GM12891 (cell line): ENCODE measurements at places on chromosomes 7 and 10.
A peak's percentile ranks its signal among the peaks of the same experiment; 100 is the strongest.

- DNase-seq: no peak
Observed at GRCh38 chr10:108090476-108091215, 926.1 kb upstream of the SORCS1 start.

- no peak for DNase-seq
Observed at GRCh38 chr10:8273749-8274148, 219.3 kb downstream of the GATA3 start.

- no peak for DNase-seq
Observed at GRCh38 chr7:134939136-134939535, 47.2 kb upstream of the AGBL3 start.

DNA sequence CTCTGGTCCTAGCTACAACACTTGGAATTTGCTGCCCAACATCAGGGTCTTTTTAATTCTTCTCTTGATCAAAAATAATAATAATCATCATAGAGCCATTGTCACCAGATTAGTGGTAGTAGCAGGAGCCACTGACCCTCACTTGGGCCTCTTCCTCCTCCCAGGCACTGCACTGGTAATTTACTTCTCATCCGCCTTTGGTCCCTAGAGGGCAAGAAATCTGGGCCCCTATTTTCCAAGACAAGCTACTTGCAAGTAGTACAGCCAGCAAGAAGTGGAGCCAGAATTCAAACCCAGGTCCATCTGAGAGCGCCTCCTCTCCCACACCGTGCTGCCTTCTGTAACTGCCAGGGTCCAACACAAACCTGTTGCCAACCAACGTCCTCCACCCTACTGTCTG lies 121.2 kb downstream of the SPDYE5 start:
- no peak for DNase-seq

DNA sequence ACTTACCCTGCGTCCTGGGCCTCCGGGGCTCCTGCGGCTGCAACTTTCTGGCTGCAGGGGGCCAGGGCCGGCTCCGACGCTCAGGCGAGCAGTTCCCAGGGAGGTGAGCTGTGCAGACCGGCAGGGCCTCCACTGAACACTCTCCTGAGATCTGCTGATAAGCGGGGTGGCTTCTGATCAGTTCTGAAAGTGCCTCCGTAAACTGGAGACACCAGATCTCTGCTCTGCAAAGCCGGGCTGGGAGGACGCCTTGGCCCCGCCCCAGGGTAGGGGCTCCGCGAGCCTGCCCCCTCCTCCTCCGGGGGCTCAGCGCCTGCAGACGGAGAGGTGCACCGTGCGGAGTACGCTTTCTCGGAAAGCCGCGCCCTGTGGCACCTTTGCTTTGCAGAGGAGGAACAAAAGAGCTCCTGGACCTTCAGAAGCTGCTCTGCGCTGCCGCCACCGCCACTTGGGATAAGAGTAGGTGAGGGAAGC lies 141.3 kb upstream of the VKORC1L1 start:
- DNase-seq: no peak

- no peak for DNase-seq
Observed at GRCh38 chr7:39882148-39882784, 67.8 kb upstream of the CDK13 start.

GRCh38 chr7:149719912-149720335 lies 53.5 kb downstream of the ZNF467 start:
- no peak for DNase-seq

DNA sequence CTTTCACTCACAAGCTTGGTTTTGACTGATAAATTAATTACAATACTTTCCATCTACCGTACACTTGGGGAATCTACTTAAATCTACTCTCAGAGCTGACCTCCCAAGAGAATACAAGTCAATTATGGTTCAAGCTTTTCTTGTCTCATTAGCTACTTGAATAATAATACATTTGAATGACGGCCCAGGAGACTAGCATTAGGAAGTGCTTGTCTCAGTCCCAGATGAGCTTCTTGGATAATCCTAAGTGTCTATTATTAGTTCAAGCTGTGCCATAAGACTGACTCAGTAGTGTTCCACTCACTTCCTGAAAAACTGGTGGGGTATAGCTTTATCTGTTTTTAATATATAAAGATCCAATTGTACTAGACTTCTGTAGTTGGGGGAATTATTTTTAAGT lies 100.2 kb downstream of the GNAT3 start:
- no peak for DNase-seq

- no peak for DNase-seq
Observed at GRCh38 chr10:11242443-11243387, 225.0 kb downstream of the CELF2 start.

DNA sequence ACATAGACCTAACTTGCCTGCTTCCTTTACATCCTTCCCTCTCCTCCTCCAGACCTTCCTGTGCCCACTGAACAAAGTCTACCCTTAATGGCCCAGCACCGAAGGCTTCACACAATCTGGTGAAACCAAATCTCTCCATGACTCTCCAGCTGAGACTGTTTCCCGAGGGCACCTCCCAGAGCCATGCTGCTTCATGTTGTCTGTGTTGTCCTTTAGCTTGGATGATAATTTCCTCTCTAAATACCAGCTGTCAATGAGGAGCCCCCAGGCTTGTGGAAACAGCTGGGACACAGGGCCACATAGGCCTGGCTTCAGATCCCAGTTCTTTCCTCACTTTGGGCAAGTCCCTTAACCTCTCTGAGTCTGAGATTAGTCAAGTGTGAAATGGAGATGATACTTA lies 54.3 kb downstream of the DLD start:
- no peak for DNase-seq

- DNase-seq: no peak
Observed at GRCh38 chr7:114832906-114833595, 88.8 kb upstream of the MDFIC start.

GRCh38 chr10:100737355-100738054 lies 7.9 kb upstream of the PAX2 start:
- DNase-seq: no peak

DNA sequence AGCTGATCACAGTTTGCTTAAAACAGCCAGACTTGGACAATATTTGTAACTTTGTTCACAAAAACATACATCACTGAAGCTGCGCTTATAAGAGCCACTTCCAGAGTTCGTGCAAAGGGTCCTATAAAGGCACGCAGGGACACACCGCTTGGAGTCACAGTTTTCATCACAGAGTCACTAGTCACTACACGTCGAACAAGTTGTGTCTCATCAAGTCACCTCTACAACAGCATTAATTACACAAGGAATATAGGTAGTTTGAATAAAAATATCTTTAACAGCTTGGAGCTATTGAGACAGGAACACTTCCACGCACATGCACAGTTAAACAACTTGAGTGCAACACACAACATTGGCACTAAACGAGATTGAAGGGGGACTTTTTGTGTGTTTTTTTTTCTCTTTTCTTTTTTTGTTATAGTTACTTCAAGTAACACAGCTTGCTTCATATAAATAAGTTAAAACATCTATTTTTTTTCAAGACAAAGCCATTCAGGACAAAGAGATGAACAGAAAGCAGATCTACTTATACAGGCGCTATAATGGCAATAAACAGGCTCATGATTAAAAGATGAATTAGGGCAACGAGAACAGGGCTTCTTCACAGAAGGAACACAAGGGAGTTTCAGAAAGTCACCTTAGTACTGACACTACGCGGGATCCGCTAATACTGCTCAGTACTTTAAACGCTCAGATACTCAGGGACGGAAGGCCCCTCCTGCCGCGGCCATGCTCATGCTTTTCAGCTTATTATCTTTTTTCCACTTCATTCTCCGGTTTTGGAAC lies 2.2 kb downstream of the HOXA5 start:
- DNase-seq: no peak

DNA sequence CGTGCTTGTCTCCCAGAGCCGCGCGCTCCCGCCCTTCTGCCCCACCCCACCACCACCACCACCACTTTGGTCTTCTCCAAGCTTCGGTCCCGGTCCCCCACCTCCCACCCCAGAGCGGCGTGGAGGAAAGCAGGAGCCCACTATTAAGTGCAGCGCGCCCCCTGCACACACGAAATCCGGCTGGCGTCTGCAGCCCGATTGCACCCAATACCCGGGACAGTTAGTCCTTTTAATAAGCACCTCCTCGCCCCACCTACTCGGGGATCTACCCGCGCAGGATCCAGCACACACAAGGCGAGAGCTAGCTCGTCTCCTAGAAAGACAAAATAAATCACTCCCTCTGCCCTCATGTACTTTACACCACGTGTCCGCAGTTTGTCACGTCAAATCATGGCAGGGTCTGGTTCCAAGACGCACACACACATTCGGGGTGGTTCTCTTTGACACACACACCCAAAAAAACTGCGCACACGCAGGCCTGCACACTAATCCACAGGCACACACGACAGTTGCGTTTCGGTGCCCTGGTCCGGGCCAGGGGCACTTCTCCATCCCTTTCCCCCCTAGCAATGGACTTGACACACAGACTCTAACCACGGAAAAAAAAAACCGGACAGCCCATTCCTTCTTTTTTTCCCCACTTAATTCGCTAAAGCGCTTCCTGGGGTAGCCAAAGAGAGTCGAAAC lies 1.6 kb downstream of the SFMBT2 start:
- no peak for DNase-seq

DNA sequence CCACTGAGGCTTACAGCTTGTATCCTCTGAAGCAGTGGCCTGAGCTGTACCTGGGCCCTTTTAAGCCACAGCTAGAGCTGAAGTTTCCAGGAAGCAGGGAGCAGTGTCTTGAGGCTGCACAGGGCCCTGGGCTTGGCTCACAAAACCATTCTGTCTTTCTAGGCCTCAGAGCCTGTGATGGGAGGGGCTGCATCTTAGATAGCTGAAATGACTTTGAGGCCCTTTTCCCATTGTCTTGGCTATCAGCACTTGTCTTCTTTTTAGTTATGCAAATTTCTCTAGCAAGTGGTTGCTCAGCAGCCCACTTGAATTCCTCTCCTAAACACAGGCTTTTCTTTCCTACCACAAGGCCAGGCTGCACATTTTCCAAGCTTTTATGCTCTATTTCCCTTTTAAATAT lies 864.2 kb downstream of the REEP3 start:
- DNase-seq: no peak

DNA sequence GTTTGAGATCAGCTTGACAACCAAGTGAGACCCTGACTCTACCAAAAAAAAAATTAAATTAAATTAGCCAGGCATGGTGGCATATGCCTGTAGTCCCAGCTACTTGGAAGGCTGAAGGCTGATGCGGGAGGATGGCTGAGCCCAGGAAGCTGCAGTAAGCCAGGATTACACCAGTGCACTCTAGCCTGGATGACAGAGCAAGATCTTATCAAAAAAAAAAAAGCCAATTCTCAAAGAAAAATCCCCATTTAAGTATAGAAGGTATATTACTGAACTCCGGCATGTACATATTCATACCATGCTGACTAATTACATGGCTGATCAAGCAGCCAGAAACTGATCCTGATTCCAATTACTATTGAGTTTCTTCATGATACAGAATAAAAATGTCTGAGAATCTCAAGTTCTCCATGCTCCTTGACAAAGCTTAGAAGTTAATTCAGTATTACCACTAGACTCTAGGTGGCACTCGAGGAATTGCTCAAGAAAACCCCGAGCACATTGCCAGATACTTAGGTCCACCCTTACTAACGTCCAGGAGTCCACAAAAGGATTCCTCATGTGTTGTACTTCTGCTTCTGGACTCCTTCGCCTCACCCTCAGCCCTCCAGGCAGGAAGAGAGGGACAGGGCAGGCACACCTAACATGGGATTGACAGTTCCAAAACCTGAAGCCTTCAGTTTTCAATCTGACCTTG lies 148.9 kb downstream of the PARD3 start:
- DNase-seq: no peak

- DNase-seq: no peak
Observed at GRCh38 chr10:126080879-126081411, 184.6 kb downstream of the FANK1 start.

- no peak for DNase-seq
Observed at GRCh38 chr7:73504017-73504416, 18.1 kb downstream of the BAZ1B start.

DNA sequence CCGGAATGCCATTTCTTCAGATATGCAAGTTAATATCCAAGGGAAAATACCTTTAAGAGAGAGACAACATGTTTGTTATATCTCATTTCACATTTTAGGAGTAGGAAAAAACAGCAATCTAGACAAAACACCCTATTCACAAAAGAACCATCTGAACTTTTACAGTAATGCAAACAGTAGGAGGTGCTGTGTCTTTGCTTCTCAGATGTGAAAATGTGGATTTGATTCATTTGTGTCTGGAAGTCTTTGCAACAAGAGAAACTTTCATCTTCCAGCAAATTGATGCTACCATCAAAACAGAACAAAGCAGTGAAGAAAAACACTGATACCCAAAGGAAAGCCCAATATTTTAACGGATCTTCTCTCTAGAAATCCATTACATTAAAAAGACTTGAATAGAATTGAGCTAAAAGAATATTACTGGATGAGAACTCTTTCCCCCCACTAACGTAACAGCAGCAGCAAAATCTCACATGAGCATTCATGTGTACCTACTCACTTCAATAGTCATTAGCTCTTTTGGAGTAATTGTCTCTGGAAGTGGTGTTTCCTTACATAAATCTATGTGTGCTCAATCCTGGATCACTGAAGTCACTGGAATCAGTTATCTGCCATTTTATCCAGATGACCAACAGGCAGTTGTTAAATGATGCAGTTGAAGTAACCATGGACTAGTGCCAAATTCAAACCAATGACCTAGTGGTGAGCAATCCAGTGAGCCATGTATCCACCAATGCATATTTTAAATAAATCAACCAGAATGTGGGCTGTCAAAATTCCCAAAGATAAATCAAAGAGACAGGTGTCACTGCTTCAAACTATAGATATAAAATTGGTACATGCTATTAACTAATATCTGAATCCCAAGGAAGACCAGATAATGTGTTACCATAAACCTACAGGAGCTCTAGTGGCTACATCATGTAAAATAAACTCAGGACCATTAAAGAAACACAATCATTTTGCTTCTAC lies 1.8 kb downstream of the SEMA3C start:
- no peak for DNase-seq

- no peak for DNase-seq
Observed at GRCh38 chr7:46747869-46748576, 827.0 kb upstream of the IGFBP3 start.

DNA sequence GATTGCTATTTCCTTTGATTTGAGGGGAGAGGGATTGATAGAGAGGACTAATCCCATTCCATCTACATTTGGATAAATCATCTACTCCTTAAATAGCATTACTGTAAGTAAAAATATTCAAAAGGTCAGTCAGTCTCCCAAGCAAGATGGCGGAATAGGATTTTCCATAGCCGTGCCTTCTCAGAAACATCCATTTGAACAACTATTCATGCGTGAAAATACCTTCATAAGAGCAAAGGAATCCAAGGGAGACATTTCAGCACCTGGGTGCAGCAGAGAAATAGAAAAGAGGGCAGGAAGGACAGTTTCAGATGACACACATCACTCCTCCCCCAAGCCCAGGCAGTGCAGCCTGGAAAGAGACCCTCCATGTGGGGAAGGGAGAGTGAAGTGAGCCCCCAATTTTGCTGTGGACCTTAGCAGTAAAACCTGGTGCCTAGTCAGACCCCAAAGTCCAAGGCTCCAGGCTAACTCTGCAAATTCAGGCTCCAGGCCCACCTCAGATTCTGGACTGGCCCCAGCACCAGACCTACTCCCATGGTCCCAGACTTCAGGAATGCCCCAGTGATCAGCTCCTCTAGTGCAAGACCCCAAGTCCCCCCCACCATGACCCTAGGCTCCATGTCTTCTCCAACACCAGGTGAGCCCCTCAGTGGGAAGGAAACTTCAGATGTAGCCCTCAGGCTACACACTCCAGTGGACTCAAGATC lies 104.3 kb upstream of the LANCL2 start:
- DNase-seq: no peak

- peak; percentile 6 for DNase-seq
Observed at GRCh38 chr7:37656913-37657530, 26.5 kb upstream of the GPR141 start.

- DNase-seq: no peak
Observed at GRCh38 chr7:23981314-23981713, 271.3 kb downstream of the STK31 start.

GRCh38 chr10:26516540-26517101 lies 78.5 kb downstream of the APBB1IP start:
- no peak for DNase-seq
